ENCODE measurements at places on chromosomes 16 and 17.

DNA sequence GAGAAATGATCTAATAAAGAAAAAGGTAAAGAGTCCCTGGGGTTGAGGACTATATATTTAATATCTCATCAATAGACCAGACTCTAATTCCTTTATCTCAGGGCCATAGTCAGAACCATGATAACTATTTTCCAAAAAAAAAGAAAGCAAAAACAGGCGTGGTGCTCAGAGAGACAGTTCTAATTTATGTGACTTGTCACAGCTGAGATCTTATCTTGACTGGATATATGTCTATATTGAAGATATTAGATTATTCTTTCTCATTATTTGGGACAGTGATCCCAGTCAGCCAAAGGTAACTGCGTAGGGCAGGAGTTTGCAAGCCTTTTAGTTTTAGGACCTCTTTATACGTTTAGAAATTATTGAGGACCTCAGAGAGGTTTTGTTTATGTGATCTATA, 52.4 kb downstream of the ITFG1 start:
- no peak for DNase-seq

- no peak for DNase-seq
Observed at GRCh38 chr17:6393351-6393952, 41.5 kb downstream of the AIPL1 start.

DNA sequence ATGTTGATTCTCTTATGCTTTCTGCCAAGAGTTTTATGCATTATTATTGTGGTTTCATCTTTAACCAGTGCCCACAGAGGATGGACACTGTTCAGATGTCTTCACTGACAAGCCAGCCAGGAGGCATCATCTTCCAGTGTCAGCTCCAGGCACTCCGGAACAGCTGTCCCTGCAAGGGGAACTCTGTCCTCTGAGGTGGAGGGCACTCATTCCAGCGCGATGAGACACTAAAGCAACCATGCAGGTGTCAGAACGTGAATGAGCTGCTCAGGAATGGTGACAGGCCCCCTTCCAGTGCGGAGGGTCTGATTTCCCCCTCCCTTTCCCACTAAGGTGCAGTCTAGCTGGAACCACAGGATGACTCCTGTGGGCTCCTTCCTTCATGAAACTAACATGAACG, 117.5 kb downstream of the NOG start:
- DNase-seq = no peak

DNA sequence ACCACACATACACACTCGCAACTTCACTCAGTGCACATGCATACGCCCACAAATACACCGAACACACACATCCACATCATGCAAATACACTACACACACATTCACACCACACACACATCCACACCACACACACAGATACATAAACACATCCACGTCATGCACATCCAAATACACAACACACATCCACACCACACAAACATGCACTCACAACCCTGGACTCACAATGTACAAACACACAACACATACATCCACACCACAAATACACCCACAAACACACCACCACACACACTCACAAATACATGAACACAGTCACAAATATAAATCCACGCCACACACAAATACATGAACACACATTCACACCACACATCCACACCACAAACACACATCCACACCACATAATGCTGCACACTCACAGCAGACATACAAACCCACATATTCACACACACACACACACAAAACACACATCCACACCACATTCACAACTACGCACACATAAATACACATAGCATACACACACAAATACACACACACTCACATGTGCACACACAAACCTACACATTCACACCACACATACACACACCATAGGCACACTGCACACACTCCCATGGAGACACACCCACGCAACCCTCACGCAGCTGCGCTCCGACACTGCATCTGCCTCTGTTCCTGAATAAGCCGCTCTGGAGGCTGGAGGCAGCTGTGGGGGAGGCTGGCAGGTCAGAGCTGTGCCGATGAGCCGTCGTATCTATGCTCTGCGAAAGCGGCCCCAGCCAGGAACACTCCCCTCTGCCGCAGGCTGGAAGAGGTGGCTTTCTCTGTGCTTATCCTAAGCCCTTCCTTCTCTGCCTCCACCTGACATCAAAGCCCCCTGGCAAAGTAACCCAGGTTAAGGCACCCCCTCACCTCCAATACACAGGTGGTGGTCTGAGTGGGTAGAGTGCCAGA, 141.8 kb downstream of the GRIN2A start:
- no peak for DNase-seq

- no peak for DNase-seq
Observed at GRCh38 chr17:29749045-29749825, 126.5 kb upstream of the CORO6 start.

GRCh38 chr16:65679785-65680184, 557.9 kb upstream of the CDH11 start:
- DNase-seq = no peak

- DNase-seq = no peak
Observed at GRCh38 chr17:9837551-9838471, 12.1 kb downstream of the GLP2R start.

DNA sequence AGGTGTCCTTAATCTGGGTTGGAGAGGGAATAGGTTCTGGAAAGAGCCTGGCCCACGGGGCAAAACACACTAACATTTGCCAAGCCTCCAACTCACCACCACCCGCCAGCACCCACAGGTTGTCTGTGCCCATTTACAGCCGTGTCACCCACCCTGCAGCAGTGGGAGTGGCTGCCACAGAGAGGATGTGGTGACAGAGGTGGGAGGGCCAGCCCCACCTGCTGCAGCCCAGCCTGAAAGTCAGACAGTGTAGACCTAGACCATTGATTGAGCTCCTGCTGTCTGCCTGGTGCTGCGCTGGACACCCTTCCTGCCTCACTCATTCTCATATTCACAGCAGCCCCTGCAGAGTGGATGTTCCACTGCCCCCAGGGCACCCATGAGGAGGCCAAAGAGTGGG, 44.7 kb downstream of the IL21R start:
- no peak for DNase-seq

DNA sequence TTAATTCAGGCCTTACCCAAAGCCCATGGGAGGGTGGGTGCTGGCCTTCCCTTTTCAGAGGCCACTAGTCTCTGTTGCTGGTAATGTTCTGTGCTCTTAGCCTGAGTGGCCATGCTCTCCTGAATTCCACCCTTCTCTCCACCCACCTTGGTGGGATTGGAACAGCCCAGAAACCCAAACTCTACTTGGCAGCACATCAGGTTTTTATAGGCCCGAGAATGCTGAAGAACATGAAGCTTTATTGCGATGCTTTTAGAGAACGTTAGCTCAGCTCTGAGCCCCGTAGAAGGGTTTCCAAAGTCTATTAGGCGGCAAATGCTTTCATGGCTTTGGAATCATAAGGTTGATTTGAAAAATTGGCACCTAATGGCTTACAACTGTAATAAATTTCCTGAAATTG, 209.3 kb downstream of the MSI2 start:
- DNase-seq = no peak

GRCh38 chr17:65121916-65122806, 15.0 kb upstream of the RGS9 start:
- DNase-seq = no peak

DNA sequence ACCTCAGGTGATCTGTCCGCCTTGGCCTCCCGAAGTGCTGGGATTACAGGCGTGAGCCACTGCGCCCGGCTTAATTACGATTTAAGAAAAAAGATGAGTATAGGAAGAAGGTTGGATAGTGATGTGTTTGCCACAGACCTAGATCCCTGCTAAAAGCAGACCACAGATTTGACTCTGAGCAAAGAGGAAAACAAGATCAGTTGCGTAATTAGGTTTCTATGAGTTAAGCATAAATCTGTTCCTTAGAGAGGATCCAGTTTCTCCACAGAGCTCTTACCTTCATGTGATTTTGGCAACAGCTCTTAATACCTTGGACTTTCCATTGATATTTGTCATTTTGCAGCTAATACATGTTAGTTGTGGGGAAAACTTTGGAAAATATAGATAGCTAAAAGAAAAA, 31.1 kb downstream of the CDH1 start:
- DNase-seq = no peak

DNA sequence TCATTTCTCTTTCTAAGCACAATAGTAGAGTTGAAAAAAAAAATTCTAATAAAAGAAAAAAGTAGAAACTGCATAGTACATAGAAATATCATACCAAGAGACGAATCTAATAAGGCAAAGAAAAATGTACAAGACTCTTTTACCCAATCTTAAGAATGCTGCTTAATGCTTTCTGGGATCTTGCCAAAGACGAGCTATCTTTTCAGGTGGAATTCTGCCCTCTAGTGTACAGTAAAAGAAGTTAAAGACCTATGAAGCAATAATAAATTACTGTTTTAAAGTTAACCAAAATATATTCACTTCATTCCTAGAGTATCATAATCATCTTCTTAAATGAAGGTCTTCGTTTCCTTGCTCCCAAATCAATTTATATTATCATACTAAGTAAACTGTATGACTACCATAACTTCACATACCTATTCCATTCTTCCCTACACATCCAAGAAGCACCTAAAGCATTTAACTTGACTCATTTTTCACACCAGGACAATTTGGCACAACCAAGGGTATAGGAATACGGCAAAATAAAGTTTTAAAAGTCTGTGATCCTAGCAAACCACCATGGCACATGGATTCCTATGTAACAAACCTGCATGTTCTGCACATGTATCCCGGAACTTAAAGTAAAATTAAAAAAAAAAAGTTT, 47.7 kb downstream of the CFDP1 start:
- DNase-seq = peak; percentile 63

DNA sequence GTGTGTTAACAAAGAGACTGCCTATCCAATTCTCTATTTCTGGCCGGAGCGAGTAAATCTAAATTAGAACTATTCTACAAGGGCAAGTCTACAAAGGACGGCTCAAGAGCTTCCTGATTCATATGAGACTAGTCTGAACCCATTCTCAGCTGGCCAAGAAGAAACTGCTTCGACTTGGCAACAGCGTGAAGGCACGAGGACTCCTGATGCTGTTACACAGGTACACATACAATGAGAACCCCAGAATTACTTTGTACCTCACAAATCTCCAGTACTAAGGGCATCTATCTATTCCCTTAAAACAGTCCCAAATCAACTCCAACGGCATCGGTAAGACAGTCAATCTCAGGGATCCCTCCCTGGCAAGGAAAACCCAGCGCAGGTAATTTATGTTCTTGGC, 1.5 kb downstream of the CRK start:
- DNase-seq = no peak

- DNase-seq = no peak
Observed at GRCh38 chr16:88681084-88681680, 5.1 kb downstream of the SNAI3 start.

GRCh38 chr17:82238472-82239201, 9.8 kb downstream of the SLC16A3 start:
- no peak for DNase-seq

GRCh38 chr17:1422885-1423284, 22.9 kb upstream of the YWHAE start:
- peak; percentile 62 for DNase-seq

DNA sequence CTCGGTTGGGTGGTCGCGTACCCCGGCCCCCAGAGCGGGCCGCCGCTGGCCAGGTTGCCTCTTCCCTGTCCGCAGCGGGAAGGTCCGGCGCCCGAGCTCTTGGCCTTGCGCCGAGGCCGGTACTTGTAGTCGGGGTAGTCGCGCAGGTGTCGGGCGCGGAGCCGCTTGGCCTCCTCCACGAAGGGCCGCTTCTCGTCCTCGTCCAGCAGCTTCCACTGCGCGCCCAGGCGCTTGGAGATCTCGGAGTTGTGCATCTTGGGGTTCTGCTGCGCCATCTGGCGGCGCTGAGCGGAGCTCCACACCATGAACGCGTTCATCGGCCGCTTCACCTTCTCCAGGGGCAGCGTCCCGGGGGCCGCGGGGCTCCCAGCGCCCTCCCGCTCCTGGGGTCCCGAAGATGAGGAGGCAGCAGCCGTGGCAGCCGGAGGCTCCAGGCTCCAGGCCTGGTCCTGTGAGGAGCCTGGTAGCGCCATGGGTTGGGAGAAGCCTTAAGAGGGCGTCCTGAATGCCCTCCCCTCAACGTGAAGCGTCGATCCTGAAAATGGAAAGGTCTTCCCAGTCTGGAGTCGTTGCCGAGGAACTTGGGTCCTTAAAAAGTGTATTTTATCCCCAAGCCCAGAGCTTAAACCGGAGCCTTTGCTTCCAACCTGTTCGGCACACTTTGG, 558 bp downstream of the SOX15 start:
- DNase-seq = no peak

DNA sequence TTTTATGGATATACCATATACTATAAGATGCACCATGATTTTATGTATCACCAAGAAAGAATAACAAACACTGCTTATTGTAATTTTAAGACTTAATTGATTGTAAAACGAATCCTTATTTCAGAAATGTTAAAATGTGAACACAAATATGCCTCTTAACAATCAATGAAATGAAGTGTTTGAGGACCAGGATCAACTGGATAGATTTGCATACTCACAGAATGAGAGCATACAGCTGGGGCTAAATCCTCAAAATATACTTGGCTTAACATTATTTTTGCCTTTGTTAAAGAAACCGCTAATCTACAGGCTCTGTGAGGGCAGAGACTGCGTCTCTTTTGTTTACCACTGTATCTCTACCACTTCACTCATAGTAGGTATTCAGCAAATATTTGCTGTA, 93.6 kb downstream of the SPACA3 start:
- no peak for DNase-seq

- DNase-seq = no peak
Observed at GRCh38 chr16:11158018-11158417, 98.0 kb downstream of the SOCS1 start.

GRCh38 chr17:14712611-14713021, 411.7 kb downstream of the HS3ST3B1 start:
- DNase-seq = no peak

DNA sequence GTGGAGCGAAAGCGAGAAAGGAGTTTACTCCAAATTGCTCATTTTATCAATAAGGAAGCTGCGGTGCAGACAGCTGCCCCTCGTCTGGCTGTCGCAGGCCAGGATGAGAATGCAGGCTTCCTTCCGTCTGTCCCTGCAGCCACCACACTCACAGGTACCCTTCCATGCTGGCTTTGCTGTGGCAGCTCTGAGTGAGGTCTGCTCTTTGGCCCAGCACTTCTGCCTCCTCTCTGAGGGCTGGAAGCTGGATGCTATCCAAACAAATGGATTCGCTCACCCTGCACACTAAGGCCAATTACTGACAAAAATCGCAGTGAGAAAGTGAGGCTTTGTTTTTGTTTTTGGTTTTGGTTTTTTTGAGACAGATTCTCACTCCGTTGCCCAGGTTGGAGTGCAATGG, 7.0 kb downstream of the ARMC7 start:
- DNase-seq = no peak

DNA sequence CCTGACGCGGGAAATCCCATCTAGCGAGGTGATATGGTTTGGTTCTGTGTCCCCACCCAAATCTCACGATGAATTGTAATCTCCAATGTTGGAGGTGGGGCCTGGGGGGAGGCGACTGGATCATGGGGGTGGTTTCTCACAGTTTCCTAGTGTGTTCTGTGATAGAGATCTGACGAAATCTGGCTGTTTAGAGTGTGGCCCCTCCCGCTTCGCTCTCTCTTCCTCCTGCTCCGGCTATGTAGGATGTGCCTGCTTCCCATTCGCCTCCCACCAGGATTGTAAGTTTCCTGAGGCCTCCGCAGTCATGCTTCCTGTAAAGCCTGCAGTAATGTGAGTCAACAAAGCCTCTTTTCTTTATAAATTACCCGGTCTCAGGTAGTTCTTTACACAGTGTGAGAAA, 31.6 kb downstream of the IFT140 start:
- no peak for DNase-seq

GRCh38 chr17:45782889-45783592, 1.1 kb upstream of the CRHR1 start:
- no peak for DNase-seq

- DNase-seq = no peak
Observed at GRCh38 chr17:41771389-41772206, 14.9 kb downstream of the JUP start.

GRCh38 chr16:85824161-85825135, 25.0 kb downstream of the COX4I1 start:
- no peak for DNase-seq
